ENCODE measurements at places on chromosomes 1 and 21. TPM values are rescaled to one million over a fixed set of nuclear protein-coding genes. Genes with fewer than 3 reads are reported as not detected.

DNA sequence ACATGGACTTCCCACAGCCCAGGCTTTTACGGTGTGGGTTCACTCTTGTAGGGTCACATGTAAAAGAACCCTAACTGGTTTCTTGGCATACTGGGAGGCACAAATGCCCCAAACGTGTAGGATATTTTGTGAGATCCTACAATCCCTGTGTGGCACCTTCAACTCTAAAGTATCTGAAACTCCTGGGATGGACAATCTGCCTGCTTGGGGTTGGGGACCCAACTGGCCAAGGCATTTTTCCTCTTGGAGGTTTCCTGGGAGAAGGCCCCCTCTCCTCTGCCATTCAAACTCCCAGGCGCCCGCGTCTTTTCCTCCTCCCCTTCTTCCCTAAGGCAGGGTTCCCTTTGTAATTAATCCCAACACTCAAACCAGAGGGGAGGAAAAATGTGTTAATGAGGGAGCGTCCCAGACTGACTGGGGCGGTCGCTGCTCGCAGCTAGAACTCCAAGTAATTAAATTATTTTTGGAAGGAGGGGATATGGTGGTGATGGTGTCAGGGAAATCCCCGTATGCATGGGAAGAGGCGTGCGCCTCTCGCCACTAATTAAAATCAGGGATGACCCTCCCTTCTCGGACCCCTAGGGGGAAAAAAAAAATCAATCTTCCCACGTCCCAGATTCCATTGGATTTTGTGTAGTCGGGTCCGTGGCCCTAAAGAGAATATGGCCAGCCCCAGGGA lies 681 bp upstream of the VANGL2 start:
- DNase-seq: no peak

GRCh38 chr1:154777781-154778180 lies 92.3 kb downstream of the KCNN3 start:
- DNase-seq: no peak

Gene FGR
- total RNA-seq: not detected

- peak; percentile 34 for DNase-seq
Measured at GRCh38 chr1:210653771-210654170, 325.1 kb downstream of the HHAT start.

DNA sequence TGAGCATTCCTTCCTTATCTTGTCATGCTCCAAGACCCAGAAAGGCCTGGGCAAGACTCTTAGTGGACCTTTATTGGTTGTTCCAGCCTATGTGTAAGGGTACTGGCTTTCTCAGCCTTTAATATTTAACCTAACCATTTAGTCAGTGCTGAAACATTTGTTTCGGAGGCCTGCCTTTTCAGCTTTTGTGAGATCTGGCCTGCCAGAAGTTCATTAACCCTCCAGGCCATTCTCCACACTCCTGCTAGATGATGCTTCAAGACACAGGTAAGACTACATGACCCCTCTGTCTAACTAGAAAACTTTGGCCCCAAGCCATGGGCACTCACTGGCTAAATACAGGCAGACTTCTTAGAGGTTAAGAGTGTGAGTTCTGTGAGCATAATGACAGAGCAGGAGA lies 138.4 kb upstream of the ZP4 start:
- DNase-seq: no peak

Gene KRTAP21-2
- not detected for total RNA-seq

Gene ATP1A4
- total RNA-seq: not detected

GRCh38 chr1:116521186-116521585 lies 49.6 kb downstream of the CD58 start:
- no peak for DNase-seq

Gene FAM177B
- not detected for total RNA-seq

DNA sequence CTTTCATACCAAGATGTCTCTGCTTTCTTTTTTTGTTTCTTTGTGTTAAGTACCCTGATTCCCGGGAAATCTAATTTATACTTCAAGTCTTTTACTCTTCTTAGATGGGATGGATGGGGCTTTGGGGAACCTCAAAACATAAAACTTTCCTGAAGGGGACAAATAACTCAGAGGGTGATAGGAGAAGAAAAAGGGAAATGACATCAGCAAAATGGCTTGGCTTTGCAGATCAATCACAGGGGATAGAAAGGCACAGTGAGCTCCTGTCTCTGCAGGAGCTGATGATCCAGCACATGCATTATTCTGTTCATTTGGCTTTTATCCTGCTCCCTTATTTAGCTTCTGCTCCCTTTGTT lies 1.4 kb upstream of the CA14 start:
- DNase-seq: no peak

- DNase-seq: peak; percentile 95
Measured at GRCh38 chr1:1431845-1432273, 3.6 kb upstream of the VWA1 start.

Gene CNR2
- total RNA-seq: not detected

- no peak for DNase-seq
Measured at GRCh38 chr1:219459351-219460080, 153.4 kb downstream of the ZC3H11B start.
